ENCODE measurements at places on chromosomes 6 and 20.
A peak's percentile ranks its signal among the peaks of the same experiment; 100 is the strongest.

DNA sequence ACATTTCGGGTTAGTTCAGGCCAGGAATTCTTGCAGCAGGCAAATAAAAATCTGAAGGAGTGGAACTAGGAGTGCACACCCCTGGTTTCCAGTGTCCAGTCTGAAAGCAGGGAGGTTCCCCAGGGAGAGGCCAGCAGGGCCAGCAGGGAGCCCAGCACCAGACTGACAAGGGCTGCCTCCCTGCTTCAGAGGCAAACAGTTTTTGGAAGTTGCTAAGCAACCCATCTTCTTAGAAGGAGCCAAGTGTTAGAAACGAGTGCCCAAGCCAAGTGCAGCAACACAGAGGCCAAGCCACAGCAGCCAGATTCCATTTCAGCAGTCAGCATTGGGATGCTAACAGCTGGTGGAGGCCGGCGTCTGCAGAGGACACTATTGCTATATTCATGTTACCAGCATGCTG is 179.1 kb downstream of the SYNDIG1 start:
- DNase-seq, result no peak

GRCh38 chr6:96458771-96459170 is 62.8 kb upstream of the UFL1 start:
- DNase-seq, result no peak

DNA sequence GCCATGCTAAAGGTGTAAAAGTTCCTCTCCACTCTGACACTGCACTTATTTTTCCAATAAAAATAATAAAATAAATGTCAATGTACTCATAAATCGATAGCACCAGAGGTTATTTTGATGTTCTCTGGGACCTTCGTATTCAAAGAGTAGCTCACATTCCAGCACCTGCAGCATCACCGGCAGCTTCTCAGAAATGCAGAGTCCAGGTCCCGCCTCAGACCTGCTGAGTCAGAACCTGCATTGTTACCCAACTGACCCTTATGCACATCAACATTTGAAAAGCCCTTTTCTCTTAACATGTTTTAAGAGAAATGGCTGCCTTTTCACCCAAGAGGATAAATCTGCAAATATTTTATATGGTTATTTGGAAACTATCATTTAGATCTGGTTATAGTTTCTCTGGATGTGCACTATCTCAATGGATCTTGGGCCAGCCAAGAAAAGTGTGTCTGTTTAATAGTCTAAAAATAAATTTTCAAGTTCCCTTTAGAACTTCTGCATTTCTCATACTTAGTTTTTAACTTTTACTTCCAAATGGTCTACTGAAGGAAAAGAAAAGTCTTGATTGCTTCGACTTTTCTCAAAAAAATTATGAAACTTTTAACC is 216.2 kb upstream of the PRDM1 start:
- no peak for DNase-seq

DNA sequence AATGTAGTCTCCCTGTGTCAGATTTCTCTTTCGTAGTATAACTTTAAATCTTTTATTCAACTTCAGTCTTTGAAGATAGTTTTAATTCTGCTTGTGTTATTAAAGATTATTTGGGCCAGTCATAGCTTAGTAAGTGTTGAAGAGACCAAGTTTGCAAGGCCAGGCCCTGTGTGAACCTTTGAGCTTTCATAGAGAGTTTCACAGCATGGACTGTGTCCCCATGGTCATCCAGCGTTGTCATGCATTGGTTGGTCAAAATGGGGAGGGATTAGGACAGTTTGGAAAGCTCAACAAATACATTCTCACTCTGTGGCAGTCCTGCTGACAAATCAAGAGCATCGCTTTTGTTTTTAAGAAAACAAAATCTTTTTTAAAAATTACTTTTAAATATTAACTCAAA is 74.6 kb upstream of the FAM83B start:
- DNase-seq, result no peak

GRCh38 chr20:62344782-62345181 is 22.3 kb downstream of the LAMA5 start:
- DNase-seq, result no peak

DNA sequence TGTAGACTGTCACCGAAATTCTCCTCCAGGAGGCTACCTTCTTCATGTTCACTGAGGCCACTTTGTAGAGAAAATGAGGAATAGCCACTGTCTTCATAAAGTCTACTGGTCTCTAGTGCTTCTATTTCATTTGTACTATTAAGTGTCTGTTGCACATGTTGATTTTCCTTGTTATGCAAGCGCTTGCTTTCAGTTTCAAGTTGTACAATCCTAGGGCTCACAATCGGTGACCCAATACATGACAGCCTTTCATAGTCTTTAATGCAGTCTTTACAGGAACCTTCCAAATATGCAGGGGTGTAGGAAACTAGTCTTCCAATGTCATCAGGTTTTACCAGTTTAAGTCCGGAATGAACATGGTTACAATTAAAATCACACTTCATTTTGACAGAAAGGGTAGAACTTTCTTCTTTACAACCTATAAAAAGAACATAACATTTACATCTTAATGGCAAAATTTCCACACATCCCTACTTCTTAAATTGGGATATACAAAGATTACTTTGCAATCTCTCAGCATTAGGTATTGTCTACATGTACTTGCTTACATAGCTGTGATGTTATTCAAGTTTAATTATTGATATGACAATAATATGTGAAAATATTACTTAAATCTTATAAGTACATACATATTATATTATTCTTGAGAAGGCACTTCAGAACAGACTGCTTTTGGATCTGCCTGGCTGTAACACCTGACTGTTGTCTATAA is 7.5 kb downstream of the FBXO5 start:
- DNase-seq, result no peak

GRCh38 chr6:46156701-46157100 is 14.1 kb downstream of the ENPP5 start:
- DNase-seq, result no peak

DNA sequence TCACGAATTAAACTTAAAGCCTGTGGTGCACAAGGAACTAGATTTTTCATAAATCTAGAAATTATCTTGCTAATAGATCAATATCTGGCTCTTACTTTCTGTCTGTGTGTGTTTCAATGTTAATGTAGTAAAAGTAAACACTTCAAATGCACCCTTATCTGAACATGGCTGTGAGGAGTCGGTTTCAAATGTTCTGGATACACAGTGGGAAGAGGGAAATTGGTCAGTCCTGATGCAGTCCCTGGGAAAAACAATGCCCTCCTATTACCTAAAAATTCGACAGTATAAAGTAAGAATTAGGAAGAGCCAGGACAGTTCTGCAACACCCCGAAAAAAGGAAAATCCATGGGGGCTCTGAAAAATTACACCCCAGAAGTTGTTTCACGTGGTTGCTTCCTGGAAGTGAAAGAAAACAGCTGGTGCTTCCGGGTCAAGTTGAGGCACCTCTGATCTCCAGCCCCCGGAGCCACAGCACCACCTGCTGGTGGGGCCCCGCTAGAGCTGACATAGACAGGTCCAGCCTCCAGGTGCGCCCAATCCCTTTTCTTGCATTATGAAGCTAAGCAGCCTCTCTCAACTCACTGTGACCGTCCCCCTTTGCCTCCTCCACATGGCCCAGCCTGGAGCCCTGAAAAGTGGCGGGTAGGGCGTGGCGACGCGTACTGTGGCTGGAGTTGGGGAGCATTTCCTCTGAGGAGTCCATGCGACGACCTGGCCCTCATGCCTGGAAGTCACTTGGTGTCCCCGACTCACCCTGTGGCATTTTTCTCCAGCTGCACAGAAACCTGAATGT is 8.3 kb downstream of the SEMG2 start:
- DNase-seq, result peak; percentile 34

DNA sequence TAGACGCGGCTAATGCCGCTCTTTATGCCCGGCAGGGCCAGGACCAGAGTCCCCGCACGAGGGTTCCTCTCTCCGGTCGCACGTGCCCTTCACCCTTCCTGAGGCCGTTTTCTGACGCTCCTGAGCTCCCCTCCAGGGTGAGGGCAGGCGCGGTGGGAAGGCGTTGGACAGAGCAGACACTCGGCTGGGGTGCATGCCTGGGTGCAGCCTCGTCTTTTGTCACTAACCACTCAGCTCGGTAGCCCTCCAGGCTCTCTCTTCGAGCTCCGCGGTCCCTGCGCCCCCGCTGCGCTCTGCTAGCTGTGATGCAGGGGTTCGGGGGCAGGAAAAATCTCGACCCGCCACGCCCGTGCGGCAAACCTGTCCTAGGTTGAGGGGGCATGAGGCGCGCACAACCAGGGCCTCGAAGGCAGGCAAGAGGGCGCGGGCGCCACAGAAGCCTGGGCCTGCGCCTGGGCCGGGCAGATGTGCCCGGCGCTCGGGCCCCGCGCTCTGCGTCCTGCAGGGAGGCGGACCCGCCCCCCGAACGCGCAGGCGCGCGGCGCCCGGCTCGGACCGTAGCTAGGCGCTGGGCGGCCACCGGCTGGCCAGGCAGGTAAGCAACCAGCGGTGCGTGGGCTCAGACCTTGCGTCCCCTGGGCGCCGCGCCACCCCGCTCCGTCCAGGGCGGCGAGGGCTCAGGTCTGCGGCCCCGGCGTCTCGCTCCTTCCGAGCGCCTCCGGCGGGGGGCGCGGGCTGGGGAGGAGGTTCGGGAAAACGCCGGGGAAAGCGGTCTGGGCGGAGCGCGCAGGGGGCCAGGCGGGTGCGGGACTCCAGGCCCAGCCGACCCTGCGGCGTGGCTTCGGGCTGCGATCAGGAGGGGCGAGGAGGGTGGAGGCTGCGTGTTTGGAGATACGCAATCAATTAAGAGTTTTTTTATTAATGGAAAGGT is at the start of gene L3MBTL1:
TSS of gene L3MBTL1 (plus strand) at position 548 of the 931 bp plus-strand sequence. CDS start 5,807 bp downstream, outside the sequence.
- no peak for DNase-seq

DNA sequence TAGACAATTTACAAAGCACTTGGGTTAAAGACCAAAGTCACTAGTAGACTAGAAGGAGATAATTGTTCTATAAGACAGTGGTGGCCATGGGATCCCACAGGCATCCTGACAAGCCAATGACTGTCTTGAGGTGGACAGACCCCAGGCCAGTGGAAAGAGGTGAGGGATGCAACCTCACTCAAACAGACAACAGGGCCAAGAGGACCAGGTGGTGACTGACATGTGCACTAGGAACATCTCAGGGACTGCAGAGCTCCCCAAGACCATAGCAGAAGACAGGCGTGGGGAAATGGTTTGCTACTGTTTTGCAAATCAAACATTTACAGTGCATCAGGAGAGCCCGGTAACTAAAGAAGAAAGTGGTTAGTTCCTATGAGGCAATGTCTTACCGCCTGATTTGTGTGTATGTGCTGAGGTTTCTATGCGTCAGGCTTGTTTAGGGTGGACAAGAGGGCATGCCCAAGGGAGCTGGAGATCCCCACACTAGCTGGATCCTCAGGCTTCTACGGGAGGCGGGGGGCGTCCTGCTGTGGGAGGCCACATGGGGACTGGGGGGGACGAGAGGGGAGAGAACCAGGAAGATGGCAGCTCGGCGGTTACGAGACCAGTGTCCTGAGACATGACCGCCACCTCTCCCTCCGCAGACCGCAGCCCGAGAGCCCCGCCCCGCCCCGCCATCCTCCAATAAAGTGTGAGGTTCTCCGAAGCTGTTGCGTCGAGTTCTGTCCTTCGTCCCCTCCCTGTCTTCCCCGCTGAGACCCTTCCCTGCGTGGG is 623 bp upstream of the MRPS26 start:
- DNase-seq, result no peak

DNA sequence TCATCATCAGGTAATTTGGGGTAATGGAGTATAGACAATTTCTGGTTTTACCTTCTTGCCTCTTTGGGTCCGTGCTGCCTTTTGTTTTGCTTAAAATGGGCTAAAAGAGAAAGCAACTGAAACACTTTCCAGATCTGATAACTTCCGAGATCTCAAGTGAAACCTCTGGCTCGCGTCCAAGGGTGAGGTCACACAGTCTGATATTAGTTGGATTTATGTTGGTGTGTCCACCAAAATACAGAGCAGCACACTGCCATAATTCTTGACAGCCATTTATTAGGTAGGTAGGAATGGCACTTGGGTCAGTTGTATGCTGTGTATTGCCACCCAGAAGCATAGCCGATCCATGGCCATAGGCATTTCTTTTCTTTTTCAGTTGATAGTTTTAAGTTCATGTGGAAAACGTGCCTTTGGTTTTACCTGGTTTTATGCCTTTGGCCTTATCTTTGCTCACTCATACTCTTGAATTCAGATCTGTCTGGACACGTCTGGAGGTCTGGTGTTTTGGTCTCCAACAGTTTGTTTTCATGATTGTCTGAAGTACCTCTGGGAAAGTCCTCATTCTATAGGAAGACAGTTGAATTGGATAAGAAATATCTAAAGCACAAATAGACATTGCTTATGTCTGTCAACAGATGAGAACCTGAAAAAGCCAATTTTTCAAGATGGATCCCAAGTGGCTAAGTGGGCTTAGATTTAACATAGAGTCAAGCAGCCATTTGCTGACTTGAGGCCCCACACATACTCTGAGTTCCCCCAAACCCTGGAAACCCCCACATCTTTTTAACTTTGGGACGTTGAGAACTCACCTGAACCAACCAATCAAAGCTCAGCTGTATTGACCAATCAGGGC is 320.8 kb downstream of the SOX4 start:
- peak; percentile 25 for DNase-seq

GRCh38 chr6:21377356-21377755 is 216.2 kb upstream of the SOX4 start:
- no peak for DNase-seq

- DNase-seq, result no peak
Measured at GRCh38 chr20:50885781-50886180, 45.5 kb downstream of the ADNP start.

DNA sequence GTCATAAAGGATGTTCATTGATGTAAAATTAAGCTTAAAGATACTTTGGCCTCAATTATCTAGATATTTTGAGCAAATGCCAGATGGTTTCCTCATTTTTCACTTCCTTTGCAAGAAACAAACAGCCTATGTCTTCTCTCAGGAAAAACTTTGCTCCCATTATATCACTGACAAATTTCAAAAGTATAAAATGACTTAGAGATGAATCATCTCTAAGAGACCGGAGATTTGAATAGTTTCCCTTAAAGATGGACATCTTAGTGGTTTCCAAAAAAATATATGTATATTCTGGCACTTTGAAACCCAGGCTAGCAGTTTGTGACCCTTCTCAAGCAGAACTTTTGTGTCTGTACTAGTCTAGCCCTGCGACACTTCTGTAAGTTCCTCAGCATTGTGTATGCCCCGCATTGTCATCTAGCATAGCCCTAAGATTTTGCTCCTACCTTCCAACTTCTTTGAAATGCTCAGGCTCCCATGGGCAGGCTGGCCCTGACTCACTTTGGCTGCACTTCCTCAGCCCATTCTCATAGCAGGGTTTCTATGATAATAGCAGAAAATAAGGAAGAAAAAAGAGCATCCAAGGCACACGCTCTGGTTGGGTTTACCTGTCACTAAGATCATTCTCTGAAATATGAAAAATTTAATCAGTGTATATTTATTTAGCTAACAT is 25.7 kb upstream of the POU3F2 start:
- no peak for DNase-seq

- DNase-seq, result no peak
Measured at GRCh38 chr6:137512757-137513605, 18.8 kb upstream of the OLIG3 start.

GRCh38 chr20:10603971-10604864 is 69.6 kb downstream of the JAG1 start:
- no peak for DNase-seq

- DNase-seq, result no peak
Measured at GRCh38 chr20:29743101-29743931, 1514.1 kb upstream of the DEFB115 start.

- no peak for DNase-seq
Measured at GRCh38 chr6:68054756-68055155, 580.3 kb upstream of the ADGRB3 start.

GRCh38 chr6:161596807-161597520 is 323.1 kb upstream of the AGPAT4 start:
- no peak for DNase-seq
